NCI-H1436 (cell line): ENCODE measurements at places on chromosomes 11 and 22.

GRCh38 chr11:92929246-92929645 lies 40.2 kb upstream of the MTNR1B start:
- no peak for DNase-seq

GRCh38 chr11:33731723-33732531 lies 4.3 kb downstream of the CD59 start:
- DNase-seq: no peak

DNA sequence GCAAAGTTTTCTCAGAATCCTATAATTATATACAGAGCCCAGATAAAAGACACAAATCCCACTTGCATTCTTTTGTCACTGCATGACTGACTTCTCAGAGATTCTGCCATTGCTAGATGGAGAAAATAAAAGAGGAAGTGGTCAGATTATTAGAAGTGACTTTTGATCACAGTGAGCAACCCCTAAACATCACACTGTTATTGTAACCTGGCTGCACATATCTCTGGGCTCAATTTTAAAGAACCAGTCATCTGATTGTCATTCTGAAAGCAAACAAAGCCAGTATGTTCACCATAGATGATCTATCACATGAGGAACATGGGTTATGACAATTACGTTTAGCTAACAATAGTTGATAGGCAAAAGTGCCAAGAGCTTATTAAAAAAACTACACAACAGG lies 47.8 kb downstream of the COPB1 start:
- no peak for DNase-seq

DNA sequence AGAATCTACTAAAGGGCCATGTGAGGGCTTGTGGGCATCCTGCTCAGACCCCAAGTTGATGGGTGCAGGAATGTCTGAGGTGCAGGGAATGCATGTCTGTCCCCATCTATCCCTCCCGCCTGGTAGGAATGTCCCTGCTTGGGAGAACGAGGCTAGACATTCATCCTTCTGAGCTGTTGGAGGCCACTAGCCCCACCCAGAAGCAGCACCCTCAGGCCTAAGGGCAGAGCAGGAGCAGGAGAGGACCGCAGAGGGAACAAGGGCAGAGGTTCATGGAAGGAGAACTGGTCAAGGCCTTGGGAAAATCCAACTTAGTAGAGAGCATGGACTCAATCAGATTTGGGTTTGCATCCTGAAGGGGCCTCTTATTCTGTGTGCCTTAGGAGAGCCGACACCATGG lies 22.1 kb upstream of the LMO1 start:
- DNase-seq: no peak

DNA sequence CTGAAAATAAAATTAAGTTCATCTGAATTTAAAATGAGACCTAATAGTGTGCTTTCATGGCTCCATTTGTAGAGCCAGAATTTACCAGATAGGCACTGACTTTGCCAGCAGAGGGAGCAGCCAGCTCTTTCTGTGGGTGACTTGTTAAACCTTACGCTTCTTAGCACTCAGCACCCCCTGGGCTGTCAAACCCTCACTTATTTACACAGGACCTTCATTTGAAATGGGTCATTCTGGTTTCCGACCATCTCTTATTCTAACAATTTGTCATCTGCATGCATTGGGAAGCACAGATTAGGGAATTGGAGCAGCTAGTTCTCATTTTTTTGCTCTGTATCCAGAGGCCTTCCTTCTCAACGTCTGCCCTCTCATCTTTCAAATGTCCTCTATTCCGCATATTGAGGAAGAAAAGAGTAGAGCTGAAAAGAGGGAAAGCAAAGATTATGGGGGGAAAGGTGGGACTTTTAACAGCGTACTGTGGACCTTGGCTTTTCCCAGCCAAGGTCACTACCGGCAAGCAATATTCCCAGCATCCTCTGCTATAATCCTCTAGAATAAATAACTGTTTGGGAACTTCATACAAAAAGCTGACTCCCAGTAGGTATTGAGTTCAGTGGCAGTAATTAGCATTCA lies 3.1 kb downstream of the ASRGL1 start:
- peak; percentile 38 for DNase-seq

GRCh38 chr11:111465400-111465799 lies 46.8 kb downstream of the BTG4 start:
- no peak for DNase-seq

- no peak for DNase-seq
Observed at GRCh38 chr11:61297746-61298145, 2.6 kb upstream of the VWCE start.

DNA sequence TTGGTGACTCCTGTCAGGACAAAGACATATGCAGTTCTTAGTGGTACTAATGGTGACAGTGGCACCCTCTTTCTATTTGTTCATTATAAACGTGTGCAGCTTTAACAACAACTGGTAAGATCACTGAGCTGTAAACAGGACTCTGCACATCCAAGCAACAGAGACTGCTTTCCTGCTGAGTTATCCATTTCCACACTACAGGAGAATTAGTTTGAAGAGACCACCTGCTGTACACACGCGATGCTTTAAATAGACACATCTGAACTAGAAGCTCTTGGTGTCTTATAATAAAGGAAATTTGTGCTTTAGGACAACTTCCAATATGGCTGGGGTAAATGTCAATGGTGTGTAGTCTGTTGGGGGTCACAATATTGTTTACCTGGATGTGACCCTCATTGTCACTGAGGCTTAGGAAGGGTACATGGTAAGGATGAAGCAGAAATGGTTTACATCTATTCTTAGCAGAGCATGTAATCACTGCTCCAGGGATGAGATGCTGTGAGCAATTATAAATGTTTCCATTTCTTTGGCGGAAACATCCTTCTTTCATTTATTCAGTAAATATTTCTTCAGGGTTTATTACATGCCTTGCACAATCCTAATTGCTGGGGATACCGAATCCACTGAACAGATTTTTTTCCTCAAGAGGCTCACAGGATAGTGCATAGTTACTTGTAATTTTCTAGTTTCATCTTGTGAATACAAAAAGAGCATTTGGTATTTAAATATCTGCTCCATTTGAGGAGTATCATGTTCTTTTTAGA lies 354.0 kb upstream of the CCDC90B start:
- no peak for DNase-seq

DNA sequence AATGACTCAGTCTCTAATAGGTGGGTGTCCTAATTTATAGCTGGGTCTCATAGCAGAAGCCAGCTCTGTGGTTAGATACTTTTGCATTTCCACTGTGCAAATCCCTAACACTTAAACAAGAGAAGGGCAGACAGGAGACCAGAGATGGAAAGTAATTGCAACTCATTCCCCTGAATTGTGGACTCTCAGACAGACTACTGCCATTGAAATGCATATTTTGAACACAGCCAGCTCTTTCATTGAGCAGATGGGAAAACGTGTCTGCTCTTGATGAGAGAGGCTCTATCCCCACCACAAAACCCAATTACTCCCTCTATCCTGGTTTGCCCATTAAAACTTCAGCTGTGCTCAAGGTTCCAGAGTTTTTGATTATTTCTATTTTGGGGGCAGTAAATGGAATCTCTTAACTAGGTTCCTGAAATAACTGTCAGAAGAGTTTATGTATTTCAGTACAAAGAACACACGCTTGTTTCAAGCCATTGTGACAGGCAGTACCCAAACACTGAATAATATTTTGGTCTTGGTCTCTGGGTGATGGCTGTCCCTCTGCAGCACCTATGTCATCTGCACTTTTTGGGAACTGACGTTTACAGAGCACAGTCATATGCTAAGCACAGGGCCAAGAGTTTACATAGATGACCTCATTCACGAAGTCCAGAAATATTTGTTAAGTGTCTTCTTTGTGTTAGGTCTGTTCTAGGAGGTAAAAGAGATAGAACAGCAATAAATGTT lies 41.7 kb downstream of the FAM227A start:
- no peak for DNase-seq

DNA sequence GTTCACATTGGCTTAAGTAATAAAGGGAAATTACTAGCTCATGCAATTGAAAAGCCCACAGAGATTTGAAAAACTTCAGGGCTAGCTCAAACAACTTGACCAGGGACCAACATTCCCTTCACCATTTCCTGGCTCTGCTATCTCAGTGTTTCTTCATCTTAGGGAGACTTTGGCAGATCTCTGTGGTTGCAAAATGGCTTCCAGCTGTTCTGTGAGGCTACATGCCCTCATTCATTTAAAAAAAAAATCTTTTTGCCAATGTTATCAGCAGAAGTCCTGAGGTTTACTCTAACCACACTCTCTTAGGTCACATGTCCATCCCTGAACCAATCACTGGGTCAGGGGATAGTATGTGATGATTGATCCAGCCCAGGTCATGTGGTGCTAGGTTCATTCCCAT lies 13.9 kb upstream of the RASSF10 start:
- DNase-seq: no peak

GRCh38 chr11:91243051-91243450 lies 981.6 kb upstream of the FAT3 start:
- DNase-seq: no peak

- no peak for DNase-seq
Observed at GRCh38 chr11:130916910-130917309, 631 bp upstream of the SNX19 start.

DNA sequence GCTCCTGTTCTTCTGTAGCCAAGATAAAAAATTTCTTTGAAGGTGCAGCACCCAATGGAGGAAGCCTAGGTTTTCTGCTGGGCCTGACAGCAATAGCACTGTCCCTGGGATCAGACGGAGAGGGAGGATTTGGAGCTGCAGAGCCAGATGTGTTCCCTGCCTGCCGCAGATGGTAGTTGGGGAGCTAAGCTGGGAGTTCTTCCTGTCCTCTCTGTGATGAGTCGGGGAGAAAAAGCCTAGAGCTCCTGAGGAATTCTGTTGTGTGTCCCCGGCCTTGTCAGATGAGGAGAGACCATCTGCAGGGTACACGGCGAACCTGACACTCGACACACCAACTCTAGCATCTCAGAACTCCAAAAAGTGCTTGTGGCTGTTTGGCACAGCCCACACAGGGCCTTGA lies 103.8 kb upstream of the CRYBB3 start:
- DNase-seq: no peak

GRCh38 chr22:49903322-49904039 lies 14.8 kb downstream of the ALG12 start:
- DNase-seq: peak; percentile 39

GRCh38 chr22:42785706-42786499 lies 65.2 kb upstream of the A4GALT start:
- no peak for DNase-seq

DNA sequence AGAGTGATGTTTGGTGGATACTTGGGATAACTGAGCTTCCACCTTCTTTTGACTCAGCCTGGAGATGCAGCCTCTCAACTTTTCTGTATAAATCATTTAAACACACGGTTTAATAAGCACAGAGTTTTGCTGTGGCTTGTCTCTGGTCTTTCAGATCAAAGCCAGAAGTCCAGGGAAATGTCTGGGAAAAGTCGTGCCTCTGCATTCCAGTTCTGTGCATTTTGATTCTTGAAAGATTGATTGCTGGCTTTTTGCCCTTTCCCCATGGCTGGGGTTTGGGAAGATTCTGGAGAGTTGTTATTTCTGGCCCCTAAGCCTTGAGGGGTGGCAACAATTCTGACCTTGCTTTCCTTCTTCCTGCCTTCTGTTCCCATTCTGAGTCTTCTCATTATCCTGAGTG lies 154.1 kb downstream of the COMMD9 start:
- no peak for DNase-seq

DNA sequence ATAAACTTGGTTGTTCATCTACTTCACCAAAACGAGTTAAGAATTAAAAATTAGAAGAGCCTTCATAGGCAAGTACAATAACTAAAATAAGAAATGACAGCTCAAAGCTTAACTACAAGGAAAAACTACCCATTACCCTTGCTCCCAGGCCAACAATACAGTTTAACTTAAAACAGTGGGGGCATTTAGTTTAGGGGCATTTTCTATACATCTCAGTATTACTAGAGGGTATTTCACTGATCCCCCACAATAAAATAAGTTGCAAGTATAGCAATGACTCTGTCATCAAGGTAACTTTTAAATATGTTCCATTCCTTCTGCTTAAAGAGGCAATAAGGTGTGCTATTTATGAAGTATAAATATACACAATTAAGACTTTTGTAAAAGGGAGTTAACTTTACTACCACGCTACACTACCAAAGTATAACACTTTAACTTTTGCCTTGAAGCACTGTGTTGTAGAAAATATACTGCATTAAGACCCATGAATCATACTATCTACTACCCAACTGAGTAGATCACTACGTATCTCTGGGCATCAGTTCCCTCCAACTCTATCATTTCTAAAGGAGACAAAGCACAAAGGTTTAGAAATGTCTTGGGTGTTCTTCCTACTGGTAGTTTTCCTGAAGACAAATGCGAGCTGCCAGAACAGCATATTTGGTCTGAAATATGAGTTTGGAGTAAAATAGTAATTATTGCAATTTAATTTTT lies 29.8 kb downstream of the CHORDC1 start:
- no peak for DNase-seq

DNA sequence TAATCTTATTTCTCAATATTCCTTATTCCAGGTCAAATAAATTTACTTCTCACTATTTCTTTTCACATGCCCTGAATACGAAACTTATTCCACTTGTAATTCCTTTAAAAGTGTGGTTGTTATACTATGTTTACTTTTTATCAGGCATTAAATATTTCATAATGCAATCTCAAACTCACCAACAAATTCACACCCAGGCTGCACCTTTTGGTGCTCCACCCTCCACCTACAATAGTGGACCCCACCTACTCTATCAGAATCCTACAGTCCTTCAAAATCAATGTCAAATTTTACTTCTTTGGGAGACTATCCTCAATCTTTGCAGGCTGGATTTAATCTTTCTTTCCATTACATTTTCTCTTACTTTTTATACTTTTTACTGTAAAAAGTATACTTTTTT lies 65.9 kb upstream of the MTMR2 start:
- no peak for DNase-seq

- no peak for DNase-seq
Observed at GRCh38 chr11:71999362-71999761, 653 bp downstream of the IL18BP start.

DNA sequence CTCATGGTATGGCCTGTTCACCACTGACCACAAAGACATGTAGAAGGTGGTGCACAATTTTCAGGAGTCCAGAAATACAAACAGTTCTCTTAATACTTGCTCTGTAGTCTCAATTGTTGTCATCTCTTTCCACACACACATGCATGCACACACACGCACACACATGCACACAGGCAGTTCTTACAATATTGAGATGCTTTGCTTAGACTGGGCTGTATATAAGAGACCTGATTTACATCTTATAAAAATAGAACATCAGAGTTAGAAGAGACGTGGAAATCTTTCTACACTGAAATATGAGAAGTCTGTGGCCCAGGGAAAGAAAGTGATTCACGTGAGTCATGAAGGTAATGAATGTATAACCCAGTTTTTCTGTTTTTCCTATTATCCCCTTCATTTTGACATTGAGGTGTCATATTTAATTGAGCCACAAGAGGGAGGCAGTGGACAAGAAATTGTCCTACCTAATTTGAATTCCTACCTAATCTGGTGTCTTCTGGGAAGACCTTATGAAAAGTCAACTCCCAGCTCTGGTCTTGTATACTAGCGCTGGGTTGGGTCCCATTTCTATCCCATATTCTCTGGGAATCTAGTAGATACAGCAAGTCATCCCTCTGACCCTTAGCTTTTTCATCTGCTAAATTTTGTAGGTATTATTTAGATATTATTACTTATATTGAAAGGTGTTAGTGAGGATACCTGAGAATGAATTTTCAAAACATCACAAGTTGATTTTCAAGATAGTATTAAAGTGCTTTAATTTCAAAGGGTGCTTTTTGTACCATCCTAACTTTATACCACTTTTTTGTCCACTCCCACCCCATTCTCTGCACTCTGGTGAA lies 14.9 kb upstream of the MS4A4A start:
- peak; percentile 10 for DNase-seq
